ENCODE measurements at places on chromosomes 5 and 9.
A peak's percentile ranks its signal among the peaks of the same experiment; 100 is the strongest.

DNA sequence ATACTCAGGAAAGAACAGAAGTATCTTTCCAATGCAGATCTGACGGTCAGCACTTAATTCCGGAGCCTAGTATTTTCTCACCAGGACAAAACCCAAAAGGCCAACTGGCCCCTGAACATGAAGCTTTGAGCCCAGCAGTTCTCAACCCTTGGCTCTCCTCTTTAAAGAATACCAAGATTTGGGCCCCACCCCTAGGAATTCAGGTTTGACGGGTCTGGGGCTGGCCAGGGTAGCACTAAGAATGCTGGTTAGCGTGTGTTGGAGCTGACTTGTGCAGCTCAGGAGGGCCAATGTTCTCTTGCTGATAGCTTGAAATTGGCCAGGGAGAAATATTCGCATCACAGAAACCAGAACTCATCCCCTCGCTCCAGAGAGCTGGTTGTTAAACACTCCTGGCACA lies 88.3 kb upstream of the PTCH1 start:
- DNase-seq = no peak

- no peak for DNase-seq
Measured at GRCh38 chr9:129548571-129549135, 72.2 kb downstream of the C9orf50 start.

GRCh38 chr5:59193616-59194319 lies 610.9 kb downstream of the RAB3C start:
- no peak for DNase-seq

DNA sequence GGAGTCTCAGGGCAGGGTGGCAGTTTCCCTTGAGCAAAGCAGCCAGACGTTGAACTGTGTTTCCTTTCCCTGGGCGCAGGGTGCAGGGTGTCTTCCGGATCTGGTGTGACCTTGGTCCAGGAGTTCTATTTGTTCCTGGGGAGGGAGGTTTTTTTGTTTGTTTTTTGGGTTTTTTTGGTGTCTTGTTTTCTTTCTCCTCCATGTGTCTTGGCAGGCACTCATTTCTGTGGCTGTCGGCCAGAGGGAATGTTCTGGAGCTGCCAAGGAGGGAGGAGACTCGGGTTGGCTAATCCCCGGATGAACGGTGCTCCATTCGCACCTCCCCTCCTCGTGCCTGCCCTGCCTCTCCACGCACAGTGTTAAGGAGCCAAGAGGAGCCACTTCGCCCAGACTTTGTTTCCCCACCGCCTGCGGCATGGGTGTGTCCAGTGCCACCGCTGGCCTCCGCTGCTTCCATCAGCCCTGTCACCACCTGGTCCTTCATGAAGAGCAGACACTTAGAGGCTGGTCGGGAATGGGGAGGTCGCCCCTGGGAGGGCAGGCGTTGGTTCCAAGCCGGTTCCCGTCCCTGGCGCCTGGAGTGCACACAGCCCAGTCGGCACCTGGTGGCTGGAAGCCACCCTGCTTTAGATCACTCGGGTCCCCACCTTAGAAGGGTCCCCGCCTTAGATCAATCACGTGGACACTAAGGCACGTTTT lies 3.5 kb upstream of the PHYHD1 start:
- DNase-seq = no peak

GRCh38 chr5:133839721-133840120 lies 128.7 kb downstream of the C5orf15 start:
- no peak for DNase-seq

DNA sequence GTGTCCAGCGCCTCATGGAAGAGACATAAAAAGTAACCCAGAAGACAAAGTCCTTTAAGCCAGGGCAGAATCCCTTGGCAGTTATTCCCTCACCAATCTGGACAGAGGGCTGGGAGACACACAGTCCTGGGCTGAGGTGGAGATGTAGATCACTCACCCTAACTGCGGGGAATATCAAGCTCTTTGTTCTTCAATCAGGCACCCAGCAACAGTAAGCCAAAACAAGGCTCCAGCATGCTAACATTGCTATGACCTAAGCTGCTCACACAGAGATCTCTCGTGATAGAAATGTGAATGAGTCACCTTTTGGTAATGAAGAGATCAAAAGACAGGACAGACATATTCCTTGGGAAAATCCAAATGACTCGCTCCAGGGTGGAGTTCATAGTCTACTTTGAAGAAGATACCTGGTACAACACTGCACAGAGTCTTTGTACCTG lies 101.3 kb downstream of the FBN2 start:
- no peak for DNase-seq

GRCh38 chr9:35960039-35960655 lies 2.2 kb upstream of the OR2S2 start:
- DNase-seq = no peak

GRCh38 chr5:137487600-137487999 lies 11.5 kb downstream of the SPOCK1 start:
- DNase-seq = no peak

DNA sequence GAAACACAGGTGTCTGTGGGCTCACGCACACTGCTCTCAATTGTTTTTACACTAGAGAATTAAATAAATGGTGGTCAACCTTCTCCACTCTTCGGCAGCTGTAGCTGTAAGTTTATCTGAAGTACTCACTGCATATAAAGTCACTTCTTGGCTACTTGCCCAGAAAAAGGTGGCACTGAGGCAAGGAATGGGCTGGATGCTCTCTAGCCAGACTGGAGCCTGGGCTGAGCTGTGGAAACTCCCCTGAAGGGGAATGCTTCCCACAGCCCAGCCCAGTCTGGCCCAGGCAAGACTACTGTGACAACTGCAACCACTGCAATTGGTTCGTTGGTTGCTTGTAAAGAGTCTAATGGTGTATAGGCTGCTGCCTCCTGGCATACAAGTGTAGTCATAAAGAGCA lies 4.5 kb downstream of the LEAP2 start:
- no peak for DNase-seq

GRCh38 chr9:37939575-37940095 lies 35.7 kb upstream of the SLC25A51 start:
- DNase-seq = no peak

GRCh38 chr5:111411301-111411700 lies 101.0 kb downstream of the STARD4 start:
- DNase-seq = no peak

GRCh38 chr9:91421128-91421765 lies 2.4 kb downstream of the NFIL3 start:
- DNase-seq = no peak

DNA sequence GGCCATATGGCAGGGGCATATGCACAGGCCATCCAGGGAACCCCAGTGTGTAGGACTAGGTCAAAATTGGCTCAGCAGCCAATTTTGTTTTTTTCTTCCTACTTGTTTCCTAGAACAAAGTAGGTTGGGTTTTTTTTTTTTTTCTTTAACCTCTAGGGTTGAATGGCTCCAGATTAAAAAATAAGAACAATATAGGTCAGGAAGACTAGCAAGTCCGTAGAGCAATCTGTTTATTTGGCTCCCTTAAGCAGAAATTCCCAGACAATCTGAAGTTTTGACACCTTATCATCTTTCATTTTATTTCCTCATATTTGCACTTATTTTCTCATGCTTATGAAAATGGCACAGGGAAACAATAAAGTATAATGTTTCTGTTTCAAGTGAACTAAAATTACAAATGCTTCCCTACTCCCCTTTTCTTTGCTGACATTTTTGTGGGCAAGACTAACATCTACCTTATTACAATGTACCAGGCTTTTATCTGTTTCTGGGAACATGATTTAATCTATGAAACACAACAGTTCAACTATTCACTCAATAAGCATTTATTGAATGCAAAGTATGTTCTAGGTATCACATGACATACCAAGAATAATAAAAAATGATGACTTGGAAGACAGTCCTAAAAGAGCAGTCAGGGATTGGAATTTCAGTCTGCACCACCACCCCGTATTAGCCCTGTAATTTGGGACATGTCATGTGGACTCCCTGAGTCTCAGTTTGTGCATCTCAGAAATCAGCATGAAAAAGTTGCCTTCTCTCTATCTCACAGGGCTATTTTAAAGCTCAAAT lies 30.5 kb downstream of the TLR4 start:
- DNase-seq = no peak

- peak; percentile 62 for DNase-seq
Measured at GRCh38 chr5:442335-443238, at the start of gene EXOC3. Gene EXOC3 (plus strand): TSS chr5:443176. CDS start chr5:446206, 3,030 bp downstream.

GRCh38 chr9:123609844-123610243 lies 253.8 kb downstream of the CRB2 start:
- no peak for DNase-seq

All from T-helper 17 cell (primary cell).